ENCODE measurements at places on chromosomes 5 and 9.

DNA sequence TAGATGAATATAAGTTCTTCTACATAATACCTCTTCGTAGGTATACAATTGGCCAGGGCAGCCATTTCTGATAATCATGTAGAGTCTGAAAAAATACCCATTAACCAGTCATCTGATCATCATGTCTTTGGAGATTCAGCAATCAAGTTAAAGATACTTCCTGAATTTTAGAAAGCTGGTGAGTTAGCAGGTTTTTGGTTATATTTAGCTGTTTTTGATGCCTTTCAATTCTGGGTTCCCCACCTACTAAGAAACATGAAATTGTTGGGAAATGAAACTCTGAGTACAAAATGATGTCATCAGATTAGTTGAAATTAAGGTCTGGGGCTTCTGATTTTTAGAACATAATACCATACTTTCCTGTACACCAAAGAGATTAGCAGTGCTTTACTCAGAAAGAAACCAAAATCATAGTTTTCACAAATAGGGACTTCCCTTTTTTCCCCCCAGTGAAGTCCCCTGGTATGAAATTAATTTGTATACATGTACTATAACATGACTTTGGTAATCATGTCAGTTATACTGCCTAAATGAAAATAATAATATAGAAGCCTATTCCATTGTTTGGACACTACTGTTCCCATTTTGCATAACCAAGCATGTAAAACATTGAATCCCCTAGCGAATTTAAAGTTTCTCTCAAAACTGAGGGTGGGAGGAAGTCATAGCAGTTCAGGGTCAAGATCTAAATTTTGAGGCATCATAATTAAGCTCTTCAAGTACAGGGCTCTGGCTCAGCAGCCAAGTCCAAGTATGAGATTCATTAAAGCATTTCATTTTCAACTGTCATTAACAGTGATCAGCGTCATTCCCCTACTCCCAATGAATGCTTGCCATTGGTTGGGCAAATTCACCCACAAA is 17.9 kb downstream of the PRLR start:
- no peak for DNase-seq

DNA sequence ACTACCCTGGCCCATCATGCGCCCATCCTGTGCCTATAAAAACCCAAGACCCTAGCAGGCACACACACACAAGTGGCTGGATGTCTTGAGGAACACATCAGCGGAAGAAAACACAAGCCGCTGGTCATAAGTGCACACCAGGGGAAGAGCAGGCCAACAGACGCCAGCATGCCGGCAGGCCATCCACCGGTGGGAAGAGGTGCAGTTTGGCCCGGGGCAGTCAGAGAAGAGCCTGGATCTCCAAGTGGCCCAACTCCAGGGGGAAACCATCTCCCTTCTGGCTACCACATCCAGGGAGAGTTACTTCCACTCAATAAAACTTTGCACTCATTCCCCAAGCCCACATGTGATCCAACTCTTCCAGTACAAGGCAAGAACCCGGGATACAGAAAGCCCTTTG is 2001.3 kb upstream of the NUDT12 start:
- no peak for DNase-seq

GRCh38 chr9:126275386-126276001 is 51.1 kb upstream of the MVB12B start:
- DNase-seq: no peak

GRCh38 chr9:20941174-20941690 is 90.2 kb downstream of the HACD4 start:
- peak; percentile 6 for DNase-seq

- no peak for DNase-seq
These were observed 182.7 kb downstream of the GNAQ start for GRCh38 chr9:77848897-77849296.

GRCh38 chr9:684941-685340 is 156.6 kb upstream of the DMRT1 start:
- DNase-seq: no peak

- DNase-seq: no peak
These were observed 70.3 kb upstream of the EQTN start for GRCh38 chr9:27367175-27367798.

- DNase-seq: no peak
These were observed 1.1 kb downstream of the IL4 start for GRCh38 chr5:132674671-132675506.
